Cerebellum (tissue), 4 donors: ENCODE measurements at places on chromosomes 4 and X. TPM values are rescaled to one million over a fixed set of nuclear protein-coding genes. Genes with fewer than 3 reads are reported as not detected.

The PRR32 gene
- total RNA-seq: not detected

The SRPX gene
- total RNA-seq: 5.2 TPM

The USP17L20 gene
- not detected for total RNA-seq

The HERC5 gene
- total RNA-seq: 1.00 TPM

The HGFAC gene
- 4.2 TPM for total RNA-seq

The PNMA6A gene
- total RNA-seq: 8.2 TPM

The CYP4V2 gene
- 19.0 TPM for total RNA-seq

GRCh38 chr4:148481636-148482035 is 39.4 kb upstream of the NR3C2 start:
- no peak for DNase-seq

GRCh38 chrX:113539599-113540356 is 699.1 kb upstream of the AMOT start:
- no peak for DNase-seq

DNA sequence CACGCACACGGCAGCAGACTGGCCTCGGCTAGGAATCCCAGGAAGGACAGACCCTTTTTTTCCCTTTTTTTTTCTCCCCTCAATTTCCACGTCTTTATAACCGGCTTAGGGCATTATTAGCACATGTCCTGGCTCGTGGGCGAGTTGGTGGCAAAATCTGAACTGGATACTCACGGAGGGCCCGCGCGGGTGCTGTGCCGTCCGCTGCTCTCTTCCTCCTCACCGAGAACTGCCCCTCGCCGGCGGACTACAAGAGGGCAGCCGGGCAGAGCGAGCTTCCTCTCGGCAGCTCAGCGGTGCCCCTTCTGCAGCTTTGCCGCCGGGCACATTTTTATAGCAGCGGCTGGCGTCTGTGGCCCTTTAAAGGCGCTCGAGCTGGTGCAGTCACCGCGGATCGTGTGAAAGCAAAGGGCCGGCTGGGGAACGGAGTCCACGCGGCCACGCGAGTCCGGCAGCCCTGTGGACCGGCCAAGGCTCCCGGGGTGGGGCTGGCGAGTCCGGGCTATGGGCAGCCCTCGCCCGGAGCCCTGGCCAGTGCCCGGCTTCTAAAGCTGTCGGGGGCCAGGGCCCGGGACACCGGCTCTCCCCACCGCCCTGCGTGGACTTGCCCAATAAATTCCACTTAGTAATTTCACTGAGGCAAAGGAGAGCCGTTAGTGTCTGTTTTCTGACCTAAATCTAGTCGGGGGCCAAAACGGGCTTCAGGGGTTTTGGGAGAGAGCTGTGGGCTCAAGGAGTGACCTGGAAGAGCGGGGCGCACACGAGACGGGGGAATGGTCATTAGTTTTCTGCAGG is 1.3 kb upstream of the CITED1 start:
- DNase-seq: peak; percentile 66

DNA sequence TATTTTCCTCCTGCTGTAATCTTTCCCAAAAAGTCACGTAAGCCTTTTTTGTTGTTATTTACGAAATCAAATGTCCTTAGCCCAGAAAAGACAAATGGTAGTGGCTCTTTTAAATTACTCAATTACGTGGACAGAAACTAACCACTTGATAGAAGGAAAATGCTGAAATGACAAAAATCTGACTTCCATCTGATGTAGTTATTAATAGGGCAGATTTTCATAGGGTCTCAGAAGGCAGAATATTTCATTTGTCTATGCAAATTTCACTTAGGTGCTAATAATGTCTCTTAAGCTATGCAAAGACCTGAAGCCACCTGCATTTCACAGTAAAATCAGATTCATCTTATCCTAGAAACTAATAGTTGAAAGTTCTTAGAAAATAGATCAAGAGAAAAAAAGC is 295.7 kb downstream of the TMA16 start:
- no peak for DNase-seq

DNA sequence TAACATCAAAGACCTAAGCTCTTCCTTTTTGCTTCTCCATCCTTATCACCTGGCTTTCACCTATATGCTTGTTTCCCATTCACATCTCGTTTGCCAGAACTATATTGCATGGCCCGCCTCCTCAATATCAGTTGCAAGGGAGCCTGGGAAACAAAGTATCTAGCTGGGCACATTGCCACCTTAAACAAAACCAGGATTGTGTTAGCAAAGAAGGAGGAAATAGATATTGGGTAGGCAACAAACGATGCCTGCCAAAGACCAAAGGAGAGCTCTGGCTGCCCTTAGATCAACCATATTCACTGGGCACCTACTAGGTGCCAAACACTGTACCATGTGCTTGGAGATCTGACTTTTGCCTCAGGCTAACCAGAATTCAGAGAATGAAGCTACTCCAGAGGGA is 107.5 kb downstream of the GRIA3 start:
- DNase-seq: no peak

- DNase-seq: no peak
These were observed 28.4 kb downstream of the STBD1 start for GRCh38 chr4:76334885-76335284.

GRCh38 chr4:78018271-78019049 is 38.7 kb upstream of the FRAS1 start:
- no peak for DNase-seq

- no peak for DNase-seq
These were observed 17.5 kb downstream of the RBBP7 start for GRCh38 chrX:16852617-16853179.

DNA sequence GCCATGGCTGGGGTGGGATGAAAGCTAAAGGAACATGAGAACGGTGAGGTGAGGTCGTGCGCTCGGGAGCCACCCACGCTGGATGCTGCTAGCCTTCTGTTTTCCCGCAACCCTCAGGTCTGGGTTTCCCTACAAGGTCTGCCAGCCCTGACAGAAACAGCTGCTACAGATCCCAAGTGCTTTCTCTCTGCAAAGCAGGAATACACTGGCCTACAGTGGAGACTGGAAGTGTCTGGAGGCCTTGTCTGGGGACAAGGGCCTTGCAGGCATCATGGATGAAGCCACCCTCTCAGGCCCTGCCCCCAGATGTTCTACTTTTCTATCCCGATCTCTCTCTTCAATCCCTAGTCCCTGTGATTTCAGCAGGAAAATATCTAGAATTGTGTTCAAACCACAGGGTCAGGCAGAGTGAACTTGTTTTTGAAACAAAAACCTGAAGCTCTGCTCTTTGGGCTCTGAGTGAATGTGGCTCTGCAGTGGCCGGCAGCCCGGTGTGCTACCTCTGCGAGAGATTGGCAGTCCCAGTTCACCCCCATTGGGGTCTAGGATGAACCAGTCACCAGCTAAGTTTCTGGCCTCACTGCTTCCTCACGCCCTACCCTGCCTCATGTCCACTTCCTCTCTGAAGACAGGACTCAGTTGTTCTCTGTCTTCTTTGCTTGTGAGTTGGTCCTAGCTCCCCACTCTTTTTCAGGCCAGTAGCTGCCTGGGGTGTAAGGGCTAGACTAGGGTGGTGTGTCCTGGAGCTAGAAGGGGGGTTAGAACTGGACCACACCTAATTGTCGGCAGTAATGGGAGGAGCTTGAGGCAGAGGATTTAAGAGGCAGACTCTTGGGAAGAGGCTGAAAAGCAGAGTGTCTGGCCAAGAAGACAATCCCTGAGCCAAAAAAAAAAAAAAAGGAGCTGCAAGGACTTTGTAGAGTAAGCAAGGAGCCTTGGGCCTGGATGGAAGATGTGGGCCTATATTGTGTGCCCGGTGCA is 89.6 kb downstream of the RTL5 start:
- DNase-seq: no peak

DNA sequence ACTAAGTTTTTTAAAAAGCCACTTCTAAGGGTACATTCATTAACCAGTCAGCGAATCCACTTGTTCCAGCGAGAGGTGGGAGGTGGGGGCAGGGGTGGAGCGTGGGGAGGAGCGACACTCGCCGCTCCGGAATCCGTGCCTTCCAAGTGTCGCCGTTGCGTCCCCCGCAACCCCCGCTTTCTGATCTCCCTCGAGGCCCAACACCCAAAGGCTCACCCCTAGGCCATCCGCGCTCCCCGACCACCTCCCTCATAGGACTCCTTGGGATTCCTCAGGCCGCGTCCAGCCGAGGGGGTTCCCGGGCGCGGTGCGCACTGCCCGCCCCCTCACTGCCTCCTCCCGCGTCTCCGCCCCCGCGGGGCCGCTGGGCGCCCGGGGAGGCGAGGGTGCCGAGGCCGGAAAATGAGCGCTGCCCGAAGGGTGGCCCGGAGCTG is 108.1 kb upstream of the STOX2 start:
- DNase-seq: no peak

DNA sequence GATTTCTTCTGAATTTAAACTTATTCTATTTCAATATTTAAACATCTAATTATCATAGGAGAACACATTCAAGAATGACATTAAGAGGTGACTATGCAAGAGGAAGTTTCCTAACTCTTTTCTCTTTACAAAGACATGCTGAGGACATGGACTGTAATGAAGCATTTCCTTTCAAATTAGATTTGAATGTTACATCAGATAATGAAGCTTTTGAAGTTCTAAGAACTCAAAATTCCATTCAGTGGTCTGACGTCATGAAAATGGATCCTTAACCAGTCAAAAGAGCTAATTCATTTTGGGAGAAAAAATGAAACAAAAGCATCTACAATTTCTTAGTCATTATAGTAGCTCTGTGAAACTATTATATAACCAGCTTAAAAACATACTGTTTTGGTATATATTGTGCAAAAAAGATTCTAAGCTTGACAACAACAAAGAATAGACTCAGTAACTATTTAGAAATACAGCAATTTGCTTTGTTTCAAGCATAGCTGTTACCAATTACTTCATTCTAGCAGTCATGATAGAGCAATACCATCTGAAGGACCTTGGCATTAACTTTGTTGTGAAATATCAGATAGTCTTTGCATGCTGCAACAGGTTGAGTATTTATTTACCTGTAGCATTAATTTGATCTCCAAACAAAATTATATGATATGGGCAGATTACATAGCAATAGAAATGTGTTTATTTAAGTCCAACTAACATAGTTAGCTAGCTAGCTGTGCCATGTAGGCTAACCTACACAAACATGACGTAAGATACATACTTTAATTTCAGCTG is 13.7 kb upstream of the DTHD1 start:
- no peak for DNase-seq

DNA sequence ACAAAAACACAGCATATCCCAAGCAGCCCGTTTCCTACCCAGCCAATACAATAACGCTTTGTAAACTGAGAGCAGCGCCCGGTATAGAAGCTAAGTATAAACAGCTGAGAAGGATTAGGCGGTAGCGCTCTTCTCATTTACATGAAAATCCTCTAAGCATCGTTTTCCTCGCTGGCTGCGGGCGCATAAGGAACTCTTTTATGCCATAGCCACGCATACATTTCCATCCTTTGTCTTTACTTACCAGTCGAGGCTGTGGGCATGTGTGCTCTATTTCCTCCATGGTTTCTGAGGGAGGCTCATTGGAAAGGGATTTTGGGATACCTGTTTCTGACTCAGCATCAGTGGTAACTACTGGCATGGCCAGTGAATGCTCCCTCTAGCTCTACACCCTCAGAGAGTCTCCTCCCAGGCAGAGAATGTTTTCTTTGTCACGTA is 383 bp downstream of the PCYT1B start:
- peak; percentile 30 for DNase-seq
